ENCODE measurements at places on chromosomes 4 and X.

DNA sequence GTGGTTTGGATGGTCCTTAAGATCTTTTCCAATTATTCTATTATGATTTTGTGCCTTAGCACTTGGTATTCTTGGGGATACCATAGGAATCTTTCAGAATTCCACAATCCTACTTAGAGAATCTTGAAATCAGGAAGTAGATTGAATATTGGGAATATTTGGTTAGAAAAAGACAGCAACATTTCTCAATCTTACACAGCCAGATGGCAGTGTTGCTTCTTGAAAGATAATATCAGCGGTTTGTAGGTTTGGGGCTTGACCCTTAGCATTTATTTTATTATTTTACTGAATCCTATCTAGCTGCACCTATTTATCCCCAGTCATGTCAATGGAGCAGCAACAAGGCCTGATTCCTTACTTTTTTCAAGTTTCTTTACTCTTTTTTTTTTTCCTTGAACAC is 28.6 kb downstream of the MAGEB1 start:
- H3K36me3 ChIP-seq = no peaks in the 10 kb centered on the region
- no peaks in the 10 kb centered on the region for H3K27me3 ChIP-seq
- no peak overlapping the region for H3K27ac ChIP-seq
- no peak for DNase-seq

GRCh38 chr4:1170156-1170975 is 2.0 kb downstream of the SPON2 start:
- DNase-seq = no peak
- H3K4me3 ChIP-seq = no peak overlapping the region
- no peaks in the 10 kb centered on the region for H3K36me3 ChIP-seq
- peaks cover 22% of the 10 kb centered on the region for H3K4me1 ChIP-seq
- no peak overlapping the region for H3K27ac ChIP-seq

DNA sequence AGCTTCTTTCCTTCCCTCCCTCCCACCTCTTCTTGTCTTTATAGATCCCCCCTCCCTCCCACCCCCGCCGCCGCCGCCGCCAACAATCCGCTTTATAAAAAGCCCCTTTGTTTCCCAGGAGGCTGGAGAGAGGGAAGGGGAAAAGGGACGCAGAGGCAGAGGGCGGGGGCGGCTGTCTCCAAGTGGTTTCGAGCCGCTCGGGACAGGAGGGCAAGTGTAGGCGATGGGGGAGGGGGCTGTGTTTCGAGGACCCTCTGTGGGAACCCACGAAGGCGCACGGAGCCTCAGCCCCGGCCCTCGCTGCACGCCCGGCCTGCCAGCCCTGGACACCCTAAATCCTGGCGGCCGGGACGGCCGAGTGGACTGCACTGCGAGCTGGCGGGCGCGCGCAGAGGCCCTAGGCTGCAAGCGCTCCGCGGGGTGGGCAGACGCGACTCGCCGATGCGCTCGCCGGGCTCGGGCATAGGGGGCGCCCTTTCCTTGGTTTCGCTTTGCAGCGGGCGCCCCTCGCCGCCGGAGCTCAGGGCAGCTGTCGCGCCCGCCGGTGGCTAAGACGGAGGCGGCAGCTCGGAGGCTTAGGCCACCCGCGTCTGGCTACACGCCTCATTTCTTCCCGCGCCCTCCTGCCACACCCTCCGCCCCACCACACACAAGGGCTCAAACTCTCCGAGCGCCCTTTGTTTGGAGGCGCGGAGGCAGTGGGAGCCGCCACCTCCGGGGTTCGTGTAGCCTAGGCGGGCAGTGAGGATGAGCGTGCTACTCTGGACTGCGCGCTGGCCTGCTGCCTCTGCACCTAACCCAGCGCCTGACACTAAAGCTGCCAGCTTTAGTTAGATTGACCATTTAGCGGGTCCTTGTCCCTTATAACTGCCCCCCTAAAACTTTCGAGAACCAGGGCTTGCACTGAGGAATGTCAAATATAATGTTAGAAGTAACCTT is 2.2 kb downstream of the MAMLD1 start:
- H3K27ac ChIP-seq = peak overlapping the region; percentile 96
- H3K4me1 ChIP-seq = peaks cover 6% of the 10 kb centered on the region
- H3K4me3 ChIP-seq = peak overlapping the region; percentile 57
- no peak for DNase-seq
- no peaks in the 10 kb centered on the region for H3K36me3 ChIP-seq
- H3K27me3 ChIP-seq = no peaks in the 10 kb centered on the region

DNA sequence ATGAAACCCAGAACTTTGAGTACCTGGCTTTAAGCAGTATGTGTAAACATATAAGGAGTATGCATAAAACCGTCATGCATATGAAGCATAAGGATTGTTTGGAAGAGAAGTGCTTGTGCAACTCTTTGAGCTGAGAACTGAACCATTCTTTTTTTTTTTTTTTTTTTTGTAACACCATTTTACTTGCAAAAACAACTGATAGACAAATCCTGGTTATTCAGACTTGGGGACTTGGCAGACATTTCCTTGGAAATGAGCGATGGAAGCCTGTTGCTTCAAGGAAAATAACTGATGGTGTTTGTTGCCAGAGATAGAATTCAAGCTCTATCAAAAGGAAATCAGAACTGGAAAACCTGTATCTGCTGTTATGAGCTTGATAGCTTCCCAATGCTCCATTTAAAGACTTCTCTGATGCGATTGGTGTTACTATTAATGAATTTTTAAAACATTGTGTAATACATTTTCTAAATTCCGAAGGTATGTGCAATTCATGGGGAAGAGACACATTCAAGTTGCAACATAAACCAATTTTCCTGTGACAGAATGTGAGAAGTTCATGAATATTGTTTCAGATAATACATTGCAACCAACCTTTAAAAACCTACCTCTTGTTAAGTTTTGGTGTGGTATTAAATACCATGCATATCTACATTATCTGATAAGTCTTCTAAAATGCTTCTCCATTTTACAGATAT is 47.0 kb upstream of the FAT1 start:
- no peaks in the 10 kb centered on the region for H3K27me3 ChIP-seq
- peaks cover 6% of the 10 kb centered on the region for H3K4me1 ChIP-seq
- H3K36me3 ChIP-seq = no peaks in the 10 kb centered on the region
- DNase-seq = no peak

- H3K36me3 ChIP-seq = no peaks in the 10 kb centered on the region
- no peak for DNase-seq
- no peaks in the 10 kb centered on the region for H3K27me3 ChIP-seq
- H3K27ac ChIP-seq = no peak overlapping the region
- no peaks in the 10 kb centered on the region for H3K4me1 ChIP-seq
These were observed 108.8 kb upstream of the CENPE start for GRCh38 chr4:103306870-103307375.

GRCh38 chr4:168630445-168631187 is 133.8 kb downstream of the PALLD start:
- H3K27me3 ChIP-seq = no peaks in the 10 kb centered on the region
- peaks cover 40% of the 10 kb centered on the region for H3K4me1 ChIP-seq
- peak overlapping the region; percentile 58 for H3K4me3 ChIP-seq
- no peak for DNase-seq
- no peaks in the 10 kb centered on the region for H3K36me3 ChIP-seq

DNA sequence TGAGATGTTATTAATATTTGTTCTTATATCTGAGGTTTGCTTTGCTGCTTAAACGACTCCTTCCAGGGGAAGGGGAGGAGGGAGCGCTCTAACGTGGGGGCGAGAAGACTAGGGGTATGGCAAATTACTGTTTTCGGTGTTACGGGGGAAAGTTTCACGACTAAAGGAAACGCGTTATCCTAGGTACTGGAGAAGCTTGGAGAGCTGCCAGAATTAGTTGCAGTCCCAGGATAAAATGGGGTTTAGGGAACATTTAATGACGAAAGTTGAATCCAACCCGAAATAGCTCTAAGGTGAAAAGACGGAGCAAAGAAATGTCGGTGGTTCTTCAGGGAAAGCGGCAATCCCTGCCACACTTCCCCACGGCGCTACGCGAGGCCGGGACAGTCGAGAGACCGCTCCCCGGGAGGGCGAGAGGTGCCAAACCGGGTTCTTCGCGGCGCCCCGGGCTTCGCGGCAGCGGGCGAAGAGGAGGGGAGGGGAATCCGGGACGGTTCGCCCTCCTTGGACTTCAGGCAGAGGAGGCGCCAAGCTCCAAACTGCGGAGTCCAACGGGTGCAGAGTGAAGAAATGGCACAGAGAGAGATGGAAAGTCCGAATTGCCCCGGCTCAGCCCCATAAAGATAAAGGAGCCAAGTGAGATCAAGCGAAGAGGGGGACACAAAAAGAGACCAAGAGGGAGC is 724 bp downstream of the THOC2 start:
- no peaks in the 10 kb centered on the region for H3K27me3 ChIP-seq
- peak; percentile 61 for DNase-seq

- DNase-seq = no peak
- no peaks in the 10 kb centered on the region for H3K4me1 ChIP-seq
- H3K27ac ChIP-seq = no peak overlapping the region
- H3K36me3 ChIP-seq = no peaks in the 10 kb centered on the region
These were observed 93.3 kb downstream of the RASGEF1B start for GRCh38 chr4:81378386-81378785.

GRCh38 chrX:44459501-44459900 is 83.2 kb downstream of the FUNDC1 start:
- no peak overlapping the region for H3K27ac ChIP-seq
- H3K4me1 ChIP-seq = no peaks in the 10 kb centered on the region
- H3K4me3 ChIP-seq = no peak overlapping the region
- no peak for DNase-seq

DNA sequence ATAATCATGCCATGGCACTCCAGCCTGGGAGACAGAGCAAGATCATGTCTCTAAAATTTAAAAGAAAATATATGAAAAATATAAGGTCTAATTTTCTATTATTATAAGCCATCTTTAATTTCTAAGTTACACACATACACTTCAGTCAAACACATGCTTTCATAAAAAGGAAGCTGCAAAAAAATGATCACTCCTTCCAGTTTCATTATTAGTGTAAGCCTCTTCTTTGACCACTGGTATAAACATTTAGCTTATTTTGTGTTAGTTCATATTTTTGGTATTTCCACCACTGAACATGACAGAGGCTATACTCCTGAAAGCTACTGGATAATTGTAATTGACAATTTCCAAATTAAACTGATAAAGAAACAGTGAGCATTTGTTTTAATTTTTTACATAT is 163.3 kb upstream of the USP38 start:
- H3K36me3 ChIP-seq = no peaks in the 10 kb centered on the region
- no peak overlapping the region for H3K27ac ChIP-seq
- H3K4me1 ChIP-seq = no peaks in the 10 kb centered on the region
- H3K27me3 ChIP-seq = no peaks in the 10 kb centered on the region

- H3K4me1 ChIP-seq = peaks cover 27% of the 10 kb centered on the region
- no peak overlapping the region for H3K4me3 ChIP-seq
- no peak for DNase-seq
- H3K27me3 ChIP-seq = no peaks in the 10 kb centered on the region
- peak overlapping the region; percentile 54 for H3K27ac ChIP-seq
These were observed 38.5 kb upstream of the MED14 start for GRCh38 chrX:40773809-40774208.

DNA sequence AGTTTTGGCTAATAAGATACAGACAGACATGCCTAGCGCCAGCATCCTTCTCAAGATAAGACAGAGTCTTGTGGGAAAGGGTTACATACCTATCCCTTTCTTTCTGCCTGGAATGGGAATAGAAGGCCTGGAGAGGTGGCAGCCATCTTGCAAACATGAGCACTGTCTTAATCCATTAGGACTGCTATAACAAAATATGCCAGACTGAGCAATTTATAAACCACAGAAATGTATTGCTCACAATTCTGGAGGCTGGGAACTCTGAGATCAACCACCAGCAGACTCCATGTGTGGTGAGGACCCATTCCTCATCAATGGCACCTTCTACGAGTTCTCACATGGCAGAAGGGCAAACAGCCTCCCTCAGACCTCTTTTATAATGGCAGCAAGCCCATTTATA is 26.5 kb upstream of the NEIL3 start:
- H3K36me3 ChIP-seq = no peaks in the 10 kb centered on the region
- no peaks in the 10 kb centered on the region for H3K27me3 ChIP-seq
- no peaks in the 10 kb centered on the region for H3K4me1 ChIP-seq
- no peak overlapping the region for H3K4me3 ChIP-seq
- no peak for DNase-seq

- H3K36me3 ChIP-seq = peaks cover 5% of the 10 kb centered on the region
- H3K27ac ChIP-seq = no peak overlapping the region
- DNase-seq = no peak
- H3K4me1 ChIP-seq = no peaks in the 10 kb centered on the region
These were observed 56.2 kb downstream of the PPA2 start for GRCh38 chr4:105417624-105418023.

DNA sequence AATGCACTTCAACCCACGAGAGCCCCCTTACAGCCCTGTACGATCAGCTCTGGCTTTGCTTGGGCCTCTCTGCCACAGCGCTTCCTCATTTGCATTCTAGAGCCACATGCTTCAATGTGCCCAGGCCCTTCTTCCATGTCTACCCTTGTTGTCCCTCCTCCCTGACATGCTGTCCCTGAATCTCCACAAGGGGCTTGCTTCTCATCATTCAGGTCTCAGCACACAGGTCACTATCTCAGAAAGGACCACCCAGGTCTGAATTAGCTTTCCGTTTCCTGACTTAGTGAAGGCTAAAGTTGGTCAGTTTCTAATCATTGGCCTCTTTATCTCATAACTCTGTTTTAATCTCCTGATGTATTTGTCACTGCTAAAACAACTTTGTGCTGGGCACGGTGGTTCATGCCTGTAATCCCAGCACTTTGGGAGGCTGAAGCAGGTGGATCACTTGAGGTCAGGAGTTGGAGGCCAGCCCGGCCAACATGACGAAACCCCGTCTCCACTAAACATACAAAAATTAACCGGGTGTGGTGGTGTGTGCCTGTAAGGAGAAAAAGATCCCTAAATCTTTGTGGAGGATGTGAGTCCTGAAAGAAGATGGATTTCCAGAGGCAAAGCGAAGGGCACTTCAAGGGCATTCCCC is 17.9 kb upstream of the SLC34A2 start:
- no peaks in the 10 kb centered on the region for H3K4me1 ChIP-seq
- DNase-seq = no peak
- H3K36me3 ChIP-seq = no peaks in the 10 kb centered on the region
- H3K27ac ChIP-seq = no peak overlapping the region

- H3K4me3 ChIP-seq = no peak overlapping the region
- H3K36me3 ChIP-seq = no peaks in the 10 kb centered on the region
- no peak overlapping the region for H3K27ac ChIP-seq
- H3K27me3 ChIP-seq = no peaks in the 10 kb centered on the region
- H3K4me1 ChIP-seq = no peaks in the 10 kb centered on the region
- no peak for DNase-seq
These were observed 25.9 kb downstream of the CFAP299 start for GRCh38 chr4:80361329-80361900.

GRCh38 chrX:36336751-36337150 is 417.2 kb downstream of the CFAP47 start:
- no peak overlapping the region for H3K27ac ChIP-seq
- H3K4me1 ChIP-seq = no peaks in the 10 kb centered on the region
- H3K36me3 ChIP-seq = no peaks in the 10 kb centered on the region

- H3K4me1 ChIP-seq = no peaks in the 10 kb centered on the region
- H3K4me3 ChIP-seq = no peak overlapping the region
- no peak overlapping the region for H3K27ac ChIP-seq
- no peaks in the 10 kb centered on the region for H3K27me3 ChIP-seq
- no peak for DNase-seq
These were observed 67.3 kb upstream of the VBP1 start for GRCh38 chrX:155148724-155149537.

GRCh38 chr4:164807611-164808010 is 53.7 kb downstream of the SMIM31 start:
- H3K36me3 ChIP-seq = no peaks in the 10 kb centered on the region
- no peaks in the 10 kb centered on the region for H3K4me1 ChIP-seq
- H3K27ac ChIP-seq = no peak overlapping the region

- no peak overlapping the region for H3K4me3 ChIP-seq
- no peaks in the 10 kb centered on the region for H3K4me1 ChIP-seq
- H3K27ac ChIP-seq = no peak overlapping the region
- no peak for DNase-seq
These were observed 66.6 kb upstream of the HS3ST1 start for GRCh38 chr4:11495291-11495690.

Data from tibial artery (tissue), 4 donors.